Esophagus mucosa (tissue), 1 donor: ENCODE measurements at places on chromosomes 2 and 18.

- no peak for ATAC-seq
Measured at GRCh38 chr2:85998071-85998991, 107.4 kb downstream of the POLR1A start.

DNA sequence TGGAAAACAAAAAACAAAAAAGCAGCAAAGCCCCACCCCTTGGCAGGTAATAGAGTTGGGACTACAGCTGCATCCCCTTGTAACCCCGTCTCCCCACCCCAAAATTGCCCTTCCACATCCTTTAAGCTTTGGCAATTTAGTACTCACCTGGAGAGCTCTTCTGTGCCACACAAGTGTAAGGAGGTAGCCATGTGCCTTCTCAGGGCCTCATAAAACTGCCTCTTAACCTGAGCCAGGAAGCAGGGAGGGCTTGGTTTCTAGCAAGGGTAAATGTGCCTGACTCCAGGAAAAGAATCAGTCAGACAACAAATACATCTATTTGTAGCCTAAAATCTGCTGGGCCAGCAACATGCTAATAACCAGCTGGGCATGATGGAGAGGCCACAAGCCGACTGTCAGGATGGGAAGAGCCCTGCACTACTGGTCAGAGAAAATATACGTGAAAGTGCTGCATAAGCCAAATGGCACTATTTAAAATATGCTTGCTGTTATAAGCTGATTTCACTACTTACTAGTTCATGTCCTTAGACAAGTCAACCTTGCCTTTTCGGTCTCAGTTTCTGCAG is 46.3 kb downstream of the NOP58 start:
- ATAC-seq, result no peak

DNA sequence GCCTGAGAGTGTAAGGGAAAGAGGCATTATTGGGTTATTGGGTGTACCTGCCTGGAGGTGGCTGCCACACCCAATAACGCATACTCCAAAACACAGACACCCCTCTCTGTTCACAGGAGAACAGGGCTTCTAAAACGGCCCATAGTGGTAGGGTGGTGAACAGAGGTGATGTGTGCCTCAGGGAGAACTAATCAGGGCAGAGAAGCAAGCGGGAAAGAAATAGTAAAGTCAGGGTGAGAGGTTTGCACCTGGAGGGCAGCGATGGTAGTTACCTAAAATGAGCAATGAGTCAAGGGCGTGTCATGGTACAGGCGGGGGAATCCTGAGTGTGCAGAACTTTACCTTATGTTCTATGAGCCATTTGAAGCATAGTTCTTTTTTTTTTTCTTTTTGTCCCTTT is 21.6 kb upstream of the VPS4B start:
- peak; percentile 74 for ATAC-seq

GRCh38 chr2:190103144-190103543 is 40.6 kb upstream of the MSTN start:
- ATAC-seq, result no peak

DNA sequence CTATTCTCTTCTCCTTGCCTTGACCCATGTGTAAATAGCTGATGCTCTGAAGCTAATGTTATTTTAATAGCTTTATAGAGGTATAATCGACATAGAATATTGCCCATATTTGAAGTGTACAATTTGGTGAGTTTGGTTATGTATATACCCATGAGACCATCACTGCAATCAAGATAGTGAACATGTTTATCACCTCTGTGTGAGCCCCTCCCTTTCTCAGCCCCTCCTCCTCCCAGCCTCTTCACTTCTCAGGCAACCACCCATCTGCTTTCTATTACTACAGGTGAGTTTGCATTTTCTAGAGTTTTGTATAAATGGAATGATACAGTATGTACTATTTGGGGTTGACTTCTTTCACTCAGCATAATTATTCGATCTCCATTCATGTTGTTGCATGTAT is 181.1 kb downstream of the INO80D start:
- ATAC-seq, result no peak

DNA sequence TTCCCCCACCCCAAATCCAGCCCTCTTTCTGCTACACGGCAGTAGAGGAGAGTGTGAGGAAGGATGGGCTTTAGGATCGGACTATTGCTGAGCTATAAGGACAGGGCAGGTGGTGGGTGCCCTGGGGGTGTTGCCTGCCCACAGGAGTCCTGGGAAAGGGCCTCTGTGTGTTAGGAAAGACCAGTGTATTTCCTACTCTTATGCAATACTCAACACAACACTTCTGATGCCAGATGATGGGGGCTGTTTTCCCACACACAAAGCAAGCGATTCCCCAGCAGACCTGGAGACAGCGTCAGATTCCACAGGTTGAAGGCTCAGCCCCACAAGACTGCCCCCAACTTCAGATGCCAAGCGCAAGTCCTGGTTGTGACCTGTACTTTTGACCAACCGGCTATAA is 91.0 kb upstream of the LCLAT1 start:
- ATAC-seq, result no peak

GRCh38 chr18:5998166-5998881 is 103.0 kb upstream of the TMEM200C start:
- no peak for ATAC-seq

GRCh38 chr18:34431042-34431441 is 206.3 kb upstream of the NOL4 start:
- ATAC-seq, result no peak

GRCh38 chr2:114160263-114160981 is 270.5 kb downstream of the ACTR3 start:
- ATAC-seq, result no peak

DNA sequence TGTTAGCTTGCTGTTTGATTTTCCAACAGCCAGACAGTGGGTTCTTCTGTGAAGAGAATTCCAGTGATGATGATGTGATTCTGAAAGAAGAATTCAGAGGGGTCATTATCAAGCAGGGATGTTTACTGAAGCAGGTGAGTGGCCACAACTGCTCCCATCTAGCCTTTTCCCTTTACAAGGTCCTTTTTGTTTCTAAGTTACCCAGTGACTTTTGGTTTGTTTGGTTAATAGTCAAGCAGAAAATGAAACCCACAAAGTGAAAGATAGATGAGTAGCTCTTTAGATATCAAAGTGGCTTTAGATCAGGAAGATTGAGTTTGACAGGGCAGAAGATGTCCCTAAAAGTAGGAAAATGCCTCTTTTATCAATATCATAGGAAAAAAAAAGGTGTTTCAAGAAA is 23.3 kb downstream of the PLEK start:
- no peak for ATAC-seq

DNA sequence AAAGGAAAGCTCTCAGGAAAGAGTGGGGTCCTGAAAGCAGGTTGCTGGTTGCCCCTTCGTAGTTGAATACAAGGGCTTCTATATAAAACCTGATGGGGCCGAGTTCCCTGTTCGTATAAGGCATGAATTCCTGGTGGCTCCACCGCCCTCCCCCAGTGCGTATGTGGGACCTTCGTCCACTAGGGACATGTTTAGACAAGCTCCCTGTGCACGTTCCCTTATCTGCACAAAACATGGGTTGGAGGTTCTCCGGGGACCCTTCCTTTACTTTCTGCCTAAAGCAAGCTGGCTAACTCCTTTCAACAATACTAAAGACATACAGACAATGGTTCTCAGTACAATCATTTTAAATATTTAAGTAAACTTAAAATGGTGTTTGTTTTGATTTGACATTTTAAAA is 8.0 kb downstream of the CLUL1 start:
- no peak for ATAC-seq

DNA sequence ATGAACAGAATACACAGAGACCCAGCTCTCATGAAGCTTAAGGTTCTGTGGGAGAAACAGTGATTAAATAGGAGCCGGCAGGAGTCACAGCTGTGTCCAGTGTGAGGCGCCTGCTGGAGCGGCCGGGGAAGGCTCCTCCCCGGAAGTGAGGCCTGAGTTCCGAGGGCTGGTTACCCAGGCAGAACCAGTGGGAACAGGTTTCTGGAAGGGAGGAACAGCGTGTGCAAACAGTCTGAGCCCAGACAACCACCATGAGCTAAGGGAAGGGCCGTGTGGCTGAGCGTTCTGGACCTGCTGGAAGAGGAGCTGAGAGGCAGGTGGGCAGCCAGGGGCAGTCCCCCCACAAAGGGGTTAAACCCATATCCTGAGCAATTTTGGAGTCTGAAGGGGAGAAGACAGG is 26.0 kb upstream of the NPAS2 start:
- ATAC-seq, result peak; percentile 59

- ATAC-seq, result no peak
Measured at GRCh38 chr2:88554189-88554588, 73.1 kb downstream of the EIF2AK3 start.

GRCh38 chr2:218997731-218998130 is 4.5 kb upstream of the CRYBA2 start:
- no peak for ATAC-seq

- no peak for ATAC-seq
Measured at GRCh38 chr2:19350678-19351401, 7.6 kb downstream of the OSR1 start.
